Activated CD8-positive, alpha-beta memory T cell treated with anti-CD3 and anti-CD28 coated beads for 48 hours (primary cell): ENCODE measurements at places on chromosomes 3 and 15.

DNA sequence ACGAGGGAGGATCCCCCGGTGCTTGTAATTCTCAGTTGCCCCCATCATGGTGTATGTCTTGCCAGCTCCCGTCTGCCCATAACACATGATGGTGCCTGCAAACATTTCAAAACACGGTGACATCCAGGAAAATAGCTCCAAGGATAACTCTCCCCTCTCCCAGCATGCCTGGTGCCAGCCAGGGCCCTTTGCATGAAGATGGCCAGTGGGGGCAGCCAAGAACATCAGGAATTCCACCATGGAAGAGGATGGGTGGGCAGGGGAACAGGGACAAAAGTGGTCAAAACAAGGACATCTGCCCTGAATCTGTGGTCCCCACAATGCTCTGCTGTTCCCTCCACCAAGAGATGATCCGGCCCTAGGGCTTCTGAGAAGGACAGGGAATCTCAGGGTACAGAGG lies 9.0 kb downstream of the KIF9 start:
- DNase-seq: no peak

- no peak for DNase-seq
Measured at GRCh38 chr3:73536336-73536895, 88.3 kb downstream of the PDZRN3 start.

GRCh38 chr15:99614749-99615288 lies 49.0 kb downstream of the MEF2A start:
- DNase-seq: no peak

- DNase-seq: no peak
Measured at GRCh38 chr3:18403061-18403460, 22.1 kb downstream of the SATB1 start.

DNA sequence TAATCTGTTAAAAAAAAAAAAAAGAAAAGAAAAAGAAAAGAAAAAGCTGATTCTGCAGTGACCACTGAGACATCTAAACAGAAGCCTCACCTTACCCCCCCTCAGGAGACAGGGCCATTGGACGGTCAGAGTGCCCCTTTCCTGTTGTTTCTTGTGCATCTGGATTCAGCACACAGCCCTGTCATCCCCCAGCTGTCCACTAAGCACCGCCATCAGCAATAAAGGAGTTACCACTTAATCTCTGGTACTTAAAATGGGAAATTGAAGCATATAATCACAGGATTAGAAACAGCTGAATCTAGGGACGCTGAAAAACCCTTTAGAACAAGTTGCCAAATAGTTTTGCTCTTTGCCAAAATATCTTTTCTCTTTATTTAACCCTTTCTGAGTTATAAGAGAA lies 62.5 kb downstream of the TRIM69 start:
- DNase-seq: no peak

DNA sequence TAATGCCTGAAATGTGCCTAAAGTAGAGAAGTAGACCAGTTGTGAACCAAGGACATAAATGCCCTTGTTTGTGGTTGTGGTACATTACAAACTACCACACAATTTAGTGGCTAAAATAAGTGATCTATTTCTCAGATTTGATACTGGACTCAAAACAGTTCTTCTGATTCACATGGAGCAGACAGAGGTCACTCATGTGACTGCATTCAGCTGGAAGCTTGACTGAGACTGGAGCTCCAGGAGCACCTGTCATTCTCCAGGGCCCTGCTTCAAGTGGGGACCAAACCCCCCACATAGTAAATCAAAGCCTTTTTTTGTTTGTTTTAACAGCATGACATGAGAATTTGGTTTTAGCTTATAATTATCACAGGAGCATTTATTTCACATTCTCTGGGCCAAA lies 301.2 kb downstream of the OXSM start:
- DNase-seq: no peak

DNA sequence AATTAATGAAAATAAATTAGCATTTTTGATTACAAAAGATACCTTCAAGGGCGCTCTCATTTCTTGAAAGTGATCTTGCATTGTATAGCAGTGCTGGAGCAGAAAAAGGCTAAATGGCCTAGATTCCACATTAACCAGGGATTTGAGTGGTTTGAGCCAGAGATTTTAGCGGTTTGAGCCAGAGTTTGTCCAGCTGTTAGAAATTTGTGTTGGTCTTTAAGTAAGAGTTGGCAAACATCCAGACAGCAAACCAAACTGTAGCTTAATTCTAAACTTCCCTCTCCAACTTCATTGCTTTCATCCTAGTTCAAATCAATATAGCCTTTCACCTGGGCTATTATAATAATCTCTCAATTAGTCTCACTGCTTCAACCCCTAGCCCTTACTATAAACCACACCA lies 351.7 kb downstream of the IGSF11 start:
- no peak for DNase-seq

DNA sequence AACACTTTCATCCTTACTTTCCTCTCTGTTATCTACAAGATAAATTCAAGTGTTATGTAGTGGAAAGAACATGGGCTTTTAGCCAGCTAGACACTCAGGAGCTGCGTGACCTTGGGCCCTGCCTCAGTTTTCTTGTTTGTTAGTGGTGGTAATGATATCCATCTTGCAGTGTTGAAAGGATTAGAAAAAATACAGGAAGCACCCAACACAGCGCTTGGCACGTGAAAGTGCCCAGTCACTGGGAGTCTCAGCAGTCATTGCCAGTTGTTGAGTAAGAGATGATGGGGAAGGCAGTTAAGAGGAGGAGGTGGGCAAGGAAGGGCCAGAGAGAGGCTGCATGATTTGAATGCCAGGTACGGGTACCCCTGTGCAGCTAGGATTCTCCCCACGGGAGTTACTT lies 5.3 kb downstream of the PDIA5 start:
- DNase-seq: no peak

GRCh38 chr3:172750069-172750367 lies 508 bp upstream of the ECT2 start:
- no peak for DNase-seq

- no peak for DNase-seq
Measured at GRCh38 chr3:171335559-171335958, 124.6 kb downstream of the TNIK start.

DNA sequence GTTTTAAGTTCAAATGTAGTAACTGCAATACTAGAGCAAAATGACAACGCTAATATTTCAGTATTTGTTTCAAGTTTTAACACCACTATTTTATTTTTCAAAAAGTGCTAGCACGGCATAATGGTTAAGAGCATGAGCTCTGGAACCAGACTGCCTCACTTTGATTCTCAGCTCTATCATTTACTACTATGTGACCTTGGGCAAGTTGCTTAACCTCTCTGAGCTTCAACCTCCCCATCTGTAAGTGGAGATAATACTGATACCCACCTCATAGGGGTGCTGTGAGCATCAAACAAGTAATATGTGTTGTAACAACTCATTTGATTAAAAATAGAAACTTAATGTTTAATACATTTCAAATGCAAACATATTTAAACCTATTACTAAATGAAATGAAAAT lies 115.4 kb upstream of the NPHP3 start:
- DNase-seq: no peak

DNA sequence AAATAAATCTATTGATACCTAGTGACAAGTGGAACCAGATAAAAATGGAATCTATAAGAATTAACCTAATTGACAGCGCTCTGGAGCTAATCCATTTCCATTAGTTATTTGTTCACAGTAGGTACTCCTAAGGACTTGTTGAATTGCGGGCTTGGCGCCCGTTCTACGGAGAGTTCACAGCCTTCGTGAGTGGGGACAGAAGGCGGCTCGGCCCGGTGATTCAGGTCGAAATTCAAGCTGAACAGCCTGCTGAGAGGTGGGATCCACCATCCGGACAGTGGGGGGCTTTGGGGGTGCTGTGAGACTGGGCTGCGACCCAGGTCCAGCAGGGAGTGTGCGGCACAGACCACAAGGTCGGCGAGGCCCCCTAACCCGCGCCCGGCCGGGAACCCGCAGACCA lies 779 bp upstream of the CTNNB1 start:
- no peak for DNase-seq

- DNase-seq: no peak
Measured at GRCh38 chr3:56471771-56472170, 3.5 kb upstream of the ERC2 start.

GRCh38 chr15:31372635-31373091 lies 46.0 kb downstream of the KLF13 start:
- no peak for DNase-seq

- no peak for DNase-seq
Measured at GRCh38 chr3:41158947-41159346, 40.4 kb upstream of the CTNNB1 start.

DNA sequence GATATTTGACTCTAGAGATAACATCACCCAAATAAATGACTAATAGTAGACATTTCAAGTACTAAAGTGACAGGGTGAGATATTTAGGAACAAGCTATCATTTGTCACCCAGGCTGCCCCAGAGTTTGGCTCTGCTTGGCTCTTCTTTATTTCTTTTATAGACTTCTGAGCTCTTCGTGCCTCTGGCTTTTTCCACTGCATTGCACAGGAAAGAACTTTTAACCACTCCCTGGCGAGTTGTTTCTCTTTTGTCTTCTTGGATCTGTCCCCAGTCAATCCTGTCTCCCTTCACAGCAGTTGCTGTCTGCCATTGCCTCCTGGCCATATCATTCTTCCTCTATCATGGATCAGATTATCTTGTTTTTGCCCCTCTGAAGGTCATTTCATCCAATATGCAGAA lies 339.2 kb upstream of the DCBLD2 start:
- no peak for DNase-seq

DNA sequence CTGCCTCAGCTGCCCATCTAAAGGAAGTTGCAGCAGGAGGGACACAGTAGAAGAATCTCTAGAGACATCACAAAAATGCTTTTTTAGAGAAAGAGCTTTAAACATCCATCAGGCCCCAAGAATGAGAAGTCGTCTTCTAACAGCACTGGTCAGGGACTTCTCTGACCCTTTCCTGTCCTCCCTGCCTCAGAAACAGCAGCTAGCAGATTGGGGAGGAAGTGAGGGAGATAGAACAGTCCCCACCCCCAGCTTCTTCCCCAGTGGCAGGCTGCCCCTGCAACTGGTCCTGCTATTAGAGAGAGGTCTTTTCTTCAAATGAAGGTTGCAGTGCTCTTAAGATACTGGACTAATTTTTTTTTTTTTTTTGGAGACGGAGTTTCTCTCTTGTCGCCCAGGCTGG lies 55.1 kb downstream of the PDE8A start:
- DNase-seq: no peak

DNA sequence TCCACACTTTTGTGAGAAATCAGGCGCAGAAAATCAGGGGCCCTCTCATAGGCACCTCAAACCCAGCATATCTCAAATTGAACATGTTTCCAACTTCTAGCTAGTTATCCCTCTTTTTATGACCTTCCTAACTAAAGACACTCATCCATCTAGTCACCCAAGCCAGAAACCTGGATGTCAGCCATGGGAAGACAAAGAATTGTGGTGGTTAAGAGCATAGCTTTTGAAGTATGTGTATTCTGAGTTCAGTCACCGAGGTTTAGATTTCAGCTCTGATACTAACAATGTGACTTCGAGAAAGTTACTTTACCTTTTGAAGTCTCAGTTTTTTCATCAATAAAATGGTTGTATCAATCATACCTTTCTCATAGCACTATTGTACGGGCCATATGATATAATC lies 495.5 kb downstream of the NLGN1 start:
- DNase-seq: no peak

GRCh38 chr3:125383744-125384143 lies 8.6 kb upstream of the ZNF148 start:
- DNase-seq: no peak

GRCh38 chr3:52046186-52046901 lies 10.0 kb downstream of the DUSP7 start:
- DNase-seq: no peak

GRCh38 chr3:187286467-187287059 lies 5.0 kb downstream of the MASP1 start:
- no peak for DNase-seq

GRCh38 chr3:143977341-143978262 lies 6.0 kb downstream of the DIPK2A start:
- no peak for DNase-seq

- DNase-seq: no peak
Measured at GRCh38 chr3:193240436-193240849, 579 bp upstream of the PLAAT1 start.

GRCh38 chr3:128803307-128803706 lies 76.1 kb upstream of the ACAD9 start:
- no peak for DNase-seq

DNA sequence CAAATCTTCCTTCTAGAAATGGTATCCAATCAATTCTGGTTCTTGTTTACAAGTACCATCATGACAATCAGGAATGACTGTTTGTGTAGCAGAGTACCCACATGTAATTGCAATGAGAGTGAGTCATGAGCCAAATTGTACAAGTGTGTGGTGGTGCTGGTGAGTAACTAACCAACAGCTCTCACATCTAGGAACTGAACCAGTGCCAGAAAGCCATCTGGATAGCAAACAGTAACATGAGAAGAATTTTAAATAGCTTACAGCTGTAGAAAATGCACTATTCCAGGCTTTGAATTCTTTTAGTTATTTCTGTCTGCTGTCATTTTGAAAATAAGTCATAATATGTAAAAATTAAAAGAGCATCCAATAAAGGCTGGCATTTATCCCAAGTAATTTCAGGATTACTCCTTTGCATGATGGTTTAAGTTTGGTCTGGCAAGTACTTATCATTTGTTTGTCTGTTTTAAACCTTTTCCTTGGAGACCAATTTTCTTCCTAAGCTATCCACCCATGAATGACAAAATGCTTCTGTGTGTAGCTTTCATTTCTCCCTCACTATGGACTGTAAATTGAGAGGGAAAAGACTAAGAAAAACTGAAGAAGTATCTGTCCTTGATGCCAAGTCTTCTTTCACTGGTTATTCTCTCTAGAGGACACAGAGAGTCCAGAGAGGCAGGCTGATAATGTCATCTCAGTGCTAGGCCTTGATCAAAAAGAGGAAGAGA lies 60.0 kb downstream of the PIK3CB start:
- DNase-seq: no peak

- DNase-seq: no peak
Measured at GRCh38 chr15:68599153-68599545, 20.4 kb downstream of the CORO2B start.

- no peak for DNase-seq
Measured at GRCh38 chr3:147614210-147614609, 205.0 kb downstream of the ZIC1 start.

- no peak for DNase-seq
Measured at GRCh38 chr15:63234451-63234870, 42.9 kb upstream of the APH1B start.

DNA sequence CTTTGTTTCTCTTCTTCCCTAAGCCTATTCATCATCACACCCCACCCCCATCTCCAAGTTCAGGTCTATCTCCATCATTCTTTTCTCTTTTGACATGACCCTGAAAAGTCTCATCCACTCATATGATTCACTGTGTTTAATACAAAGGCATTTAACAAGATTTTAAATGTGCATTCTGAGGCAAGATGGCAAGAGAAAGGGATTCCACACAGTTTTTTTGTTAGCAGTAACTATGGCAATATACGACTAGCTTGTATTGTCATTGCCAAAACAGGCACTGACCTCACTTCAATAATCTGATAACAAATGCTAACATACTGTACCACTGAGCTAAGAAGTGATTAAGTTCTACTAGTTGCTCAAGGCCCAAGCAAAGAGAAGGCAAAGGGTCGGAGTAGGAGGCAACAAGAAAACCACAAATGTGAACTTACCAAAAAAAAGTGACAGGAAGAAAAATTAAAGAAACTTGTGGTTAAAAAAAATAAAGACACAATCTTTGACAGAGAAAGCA lies 53.2 kb downstream of the FBN1 start:
- no peak for DNase-seq
